ENCODE measurements at places on chromosomes 5 and 9.

GRCh38 chr9:69265891-69266290 lies 59.1 kb upstream of the ENTREP1 start:
- no peak for DNase-seq

DNA sequence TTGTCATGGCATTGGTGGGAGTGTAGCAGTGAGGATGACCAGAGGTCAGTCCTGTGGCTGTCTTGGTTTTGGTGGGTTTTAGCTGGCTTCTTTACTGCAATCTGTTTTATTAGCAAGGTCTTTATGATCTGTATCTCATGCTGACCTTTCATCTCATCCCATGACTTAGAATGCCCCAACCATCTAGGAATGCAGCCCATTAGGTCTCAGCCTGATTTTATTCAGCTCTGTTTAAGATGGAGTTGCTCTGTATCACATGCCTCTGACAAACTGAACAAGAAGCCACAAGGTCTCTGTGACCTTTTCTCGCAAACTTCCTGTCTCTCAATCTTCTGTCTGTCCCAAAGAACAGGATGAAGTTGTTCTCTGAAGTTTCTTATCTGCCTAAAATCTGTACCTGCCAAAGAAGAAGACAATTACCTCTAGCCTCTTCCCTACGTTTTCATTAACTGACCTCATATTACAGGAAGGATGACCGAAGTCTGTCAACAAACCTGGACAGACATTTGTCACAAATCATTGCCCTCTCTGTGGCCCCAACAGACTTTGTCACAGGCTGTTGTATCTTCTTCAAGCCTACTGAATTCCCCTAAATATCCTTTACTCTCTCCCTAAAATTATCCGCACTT lies 284.2 kb upstream of the SEMA6A start:
- DNase-seq: no peak

DNA sequence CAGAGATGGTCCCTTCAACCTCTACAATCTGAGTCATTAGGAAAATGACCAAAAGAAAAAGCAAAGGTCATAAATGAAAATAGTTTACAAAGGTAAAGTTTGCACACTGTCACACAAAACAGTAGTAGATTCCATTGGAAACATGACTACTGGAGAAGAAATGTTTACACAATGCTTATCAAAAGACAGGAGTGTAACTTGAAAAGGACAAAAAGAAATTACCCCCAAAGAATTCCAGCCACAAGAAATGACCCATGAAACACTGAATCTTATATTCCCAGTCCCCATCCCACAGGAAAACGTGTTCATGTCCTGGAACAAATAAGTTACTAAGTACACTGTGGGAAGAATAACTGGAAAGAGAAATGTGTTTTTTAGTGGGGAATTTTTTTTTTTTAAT lies 385.1 kb downstream of the SEMA5A start:
- no peak for DNase-seq

DNA sequence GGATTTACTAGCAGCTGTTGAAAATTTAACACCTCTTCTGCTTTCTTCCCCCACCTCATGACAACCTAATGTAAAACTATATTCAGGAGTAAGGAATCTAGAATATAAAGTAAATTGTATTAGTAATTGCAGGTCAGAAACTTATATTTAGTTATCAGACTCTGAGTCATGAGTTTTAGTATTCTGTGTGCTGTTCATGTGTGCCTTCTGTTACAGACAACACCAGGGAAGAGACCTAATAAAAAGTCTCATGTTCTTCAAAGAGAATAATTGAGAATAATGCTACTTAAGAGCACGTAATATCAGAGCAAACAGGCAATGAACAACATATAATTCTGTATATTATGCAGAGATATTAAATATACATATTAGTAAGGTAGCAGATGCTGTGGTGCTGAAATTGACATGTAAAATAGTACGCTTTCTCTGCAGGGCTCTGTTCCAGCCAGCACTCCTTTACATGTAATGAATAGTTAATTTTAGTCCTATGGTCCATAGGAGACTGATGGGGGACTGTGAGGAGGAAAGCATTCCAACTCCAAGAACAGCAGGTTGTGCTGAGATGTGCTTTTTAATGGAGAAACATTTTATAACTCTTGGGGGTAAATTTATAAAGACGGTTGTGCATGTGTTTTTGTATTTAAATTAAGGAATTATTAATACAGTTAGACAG lies 106.4 kb downstream of the ZSWIM6 start:
- no peak for DNase-seq

GRCh38 chr5:3226196-3226920 lies 369.3 kb upstream of the IRX1 start:
- DNase-seq: no peak

Measured in activated naive CD4-positive, alpha-beta T cell treated with Interleukin-2 at 50 U/mL for 16 hours (primary cell).